SW480 (cell line): ENCODE measurements at places on chromosomes 6 and 20.

DNA sequence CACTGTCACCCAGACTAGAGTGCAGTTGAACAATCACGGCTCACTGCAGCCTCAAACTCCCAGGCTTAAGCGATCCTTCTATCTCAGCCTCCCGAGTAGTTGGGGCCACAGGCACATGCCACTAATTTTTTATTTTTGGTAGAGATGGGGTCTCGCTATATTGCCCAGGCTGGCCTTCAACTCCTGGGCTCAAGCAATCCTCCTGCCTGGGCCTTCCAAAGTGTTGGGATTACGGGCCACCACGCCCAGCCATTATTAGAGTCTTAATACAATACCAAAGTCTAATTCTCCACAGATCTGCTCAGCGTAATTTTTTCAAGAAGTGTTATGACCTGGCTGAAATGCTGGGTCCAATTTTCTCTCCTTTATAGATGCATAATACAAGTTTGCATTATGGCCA, 3.0 kb downstream of the GCLC start:
- no peak for DNase-seq

DNA sequence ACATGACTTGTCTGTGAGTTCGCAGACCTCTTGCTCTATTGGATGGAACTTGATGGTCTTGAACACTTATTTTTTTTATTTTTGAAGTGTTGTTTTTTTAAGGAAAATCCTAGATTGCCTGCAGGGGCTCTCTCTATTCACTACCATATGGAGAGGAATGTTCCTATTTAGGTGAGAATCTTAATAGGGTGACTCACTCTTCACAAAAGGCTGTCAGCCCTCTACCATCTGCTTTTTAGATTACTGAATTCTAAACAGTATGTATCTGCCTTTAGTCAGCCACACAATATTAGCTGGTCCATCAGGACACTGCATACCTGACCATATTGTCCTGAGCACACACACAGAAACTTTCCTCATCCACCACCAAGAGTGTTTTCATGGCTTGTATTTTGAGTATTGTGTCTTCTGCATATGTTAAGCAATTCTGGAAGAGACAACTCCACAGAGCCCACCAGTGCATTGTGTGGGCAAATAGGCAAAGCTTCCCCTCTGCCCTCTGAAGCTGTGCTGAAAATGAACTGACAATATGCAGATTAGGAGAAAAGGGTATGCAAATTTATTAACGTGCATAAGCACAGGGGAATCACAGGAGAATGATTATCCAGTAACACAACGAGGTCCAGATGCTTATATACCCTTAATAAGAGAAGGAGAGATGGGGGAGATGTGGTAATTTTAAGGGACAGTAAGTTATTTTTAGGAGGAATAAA, 6.6 kb upstream of the BTBD9 start:
- no peak for DNase-seq

- no peak for DNase-seq
Measured at GRCh38 chr20:18405826-18406225, 61.0 kb downstream of the DZANK1 start.

- DNase-seq = no peak
Measured at GRCh38 chr6:111750753-111751673, 122.2 kb downstream of the FYN start.

DNA sequence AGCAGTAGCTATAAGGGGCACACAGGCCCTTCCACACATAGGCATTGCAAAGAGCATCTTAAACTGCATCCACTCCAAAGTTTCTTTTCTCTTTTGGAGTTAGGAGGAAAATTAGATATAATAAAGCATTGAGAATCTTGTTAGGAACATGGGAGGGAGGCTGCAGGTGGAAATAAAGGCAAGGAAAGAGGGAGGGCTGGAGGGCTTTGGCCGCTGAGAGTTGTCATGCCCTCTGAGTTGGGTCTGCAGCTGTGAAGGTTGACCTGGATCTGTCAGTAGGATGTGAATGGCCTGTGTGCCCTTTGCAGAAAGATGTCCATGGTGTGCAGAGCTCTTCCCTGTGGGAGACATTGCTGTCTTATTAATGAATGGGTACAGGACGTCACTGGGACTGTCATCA, 134.0 kb downstream of the FNDC1 start:
- DNase-seq = no peak

DNA sequence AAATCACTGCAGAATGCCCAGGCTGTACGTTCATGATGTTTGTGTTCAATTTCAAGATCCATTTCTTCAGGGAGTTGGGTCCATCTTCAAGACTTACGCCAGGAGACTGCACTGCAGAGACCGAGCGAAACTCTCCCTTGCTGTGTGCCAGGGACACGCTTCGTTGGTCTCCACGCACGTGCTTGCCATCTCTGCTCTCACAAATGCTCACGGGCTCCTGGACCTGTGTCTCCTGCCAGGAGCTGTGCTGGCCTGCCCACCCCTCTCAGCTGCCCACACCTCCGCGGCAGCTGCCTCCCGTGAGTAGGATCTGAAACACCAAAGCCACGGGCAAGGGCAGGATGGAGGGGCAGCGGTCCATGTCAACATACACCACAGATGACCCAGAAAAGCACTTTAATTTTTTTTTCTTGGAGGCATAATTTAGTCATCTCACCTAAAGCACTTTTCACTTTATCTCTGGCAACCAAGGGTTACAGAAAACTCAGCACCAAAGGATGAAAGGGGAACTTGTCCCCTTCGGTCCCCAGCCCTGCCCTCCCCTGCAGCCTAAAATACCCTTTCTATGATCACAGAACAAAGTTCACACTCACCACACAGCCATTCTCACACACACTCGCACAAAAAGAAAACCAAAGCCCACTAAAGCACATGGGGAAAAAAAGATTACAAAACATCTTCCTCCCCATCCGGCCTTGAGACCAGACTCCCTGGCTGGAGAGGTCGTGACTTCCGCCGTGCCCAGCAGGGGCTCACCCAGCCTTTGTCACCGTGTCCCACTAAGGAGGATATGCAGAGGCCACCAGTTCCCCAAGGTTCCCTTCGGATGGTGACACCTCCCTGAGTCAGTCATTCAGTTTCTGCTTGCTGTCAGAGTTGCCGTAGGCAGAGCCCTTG, 137.9 kb downstream of the AGPAT4 start:
- no peak for DNase-seq

GRCh38 chr6:21462519-21462852, 131.1 kb upstream of the SOX4 start:
- DNase-seq = no peak
